ENCODE measurements at places on chromosomes 6 and 20.

- no peak for DNase-seq
Observed at GRCh38 chr6:121522771-121523386, 87.4 kb downstream of the GJA1 start.

- no peak for DNase-seq
Observed at GRCh38 chr6:11248974-11249761, 16.7 kb upstream of the NEDD9 start.

- DNase-seq: no peak
Observed at GRCh38 chr20:45173522-45173921, 1.2 kb upstream of the PI3 start.

DNA sequence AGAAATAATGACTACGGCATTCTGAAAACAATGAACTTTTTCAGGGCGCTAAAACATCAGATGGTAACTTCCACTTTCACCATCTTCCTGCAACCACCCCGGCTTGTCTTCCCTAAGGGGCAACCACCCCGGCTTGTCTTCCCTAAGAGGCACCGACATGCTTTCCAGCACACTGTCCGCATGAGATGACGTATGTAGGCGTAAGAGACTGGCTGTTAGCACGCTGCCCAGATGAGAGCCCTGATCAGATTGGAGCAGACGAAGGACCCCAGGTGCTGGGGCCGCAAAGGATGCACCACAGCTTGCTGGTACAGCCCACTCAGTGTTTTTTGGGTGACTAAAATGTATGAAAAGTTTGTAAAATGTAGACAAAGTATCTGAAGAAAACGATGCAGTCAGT is 29.3 kb downstream of the ASCC3 start:
- no peak for DNase-seq

DNA sequence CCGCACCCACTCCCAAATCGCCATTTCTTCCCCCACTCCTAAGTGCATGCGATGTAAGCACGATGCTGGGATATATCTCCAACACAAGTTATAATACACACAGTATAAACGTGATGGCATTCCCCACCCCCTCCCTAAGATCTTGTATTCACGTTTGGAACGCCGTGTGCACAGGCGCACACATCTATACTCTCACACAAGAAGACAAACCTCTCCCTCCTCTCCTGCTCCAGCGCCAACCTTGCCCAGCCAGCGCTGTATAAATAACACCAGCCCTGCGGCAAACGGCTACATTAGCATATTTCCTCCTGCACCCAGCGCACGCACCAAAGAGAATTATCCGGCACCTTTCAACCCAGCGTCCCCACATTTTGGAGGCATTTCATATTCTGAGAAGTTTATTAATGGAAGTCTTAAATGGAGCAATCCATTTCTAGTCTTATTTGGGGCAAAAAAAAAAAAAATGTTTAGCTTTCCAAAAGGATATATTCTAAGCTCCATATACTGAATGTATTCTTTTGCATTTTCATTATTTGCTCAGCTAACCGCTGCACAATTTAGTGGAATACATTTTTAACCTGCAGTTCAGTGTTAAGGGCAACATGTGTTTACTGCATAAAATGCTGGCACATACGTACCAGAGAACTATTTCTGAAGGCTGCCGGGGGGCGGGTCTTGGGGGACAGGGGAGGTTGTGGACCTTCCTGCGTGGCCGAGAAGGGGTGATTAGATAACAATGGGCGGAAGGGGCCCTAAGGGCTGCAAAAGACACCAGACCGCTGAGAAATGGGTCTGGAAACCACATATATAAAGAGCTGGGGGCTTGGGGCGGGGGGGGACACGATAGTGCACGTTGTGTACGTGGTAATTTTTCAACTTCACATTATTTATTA is 1.1 kb upstream of the SLC22A23 start:
- DNase-seq: no peak

All from hypothalamus (tissue), 51 donors.